Fibroblast of villous mesenchyme (primary cell): ENCODE measurements at places on chromosomes 2 and 18. TPM values are rescaled to one million over a fixed set of nuclear protein-coding genes. Genes with fewer than 3 reads are reported as not detected.

The FEV gene
- total RNA-seq = not detected in 2 replicates

- peak; percentile 48 for DNase-seq
Observed at GRCh38 chr2:28729698-28730097, 21.9 kb upstream of the PPP1CB start.

- DNase-seq = no peak
Observed at GRCh38 chr2:46937471-46937901, 21.9 kb upstream of the MCFD2 start.

- no peak for DNase-seq
Observed at GRCh38 chr2:143345887-143346787, 216.9 kb downstream of the ARHGAP15 start.

DNA sequence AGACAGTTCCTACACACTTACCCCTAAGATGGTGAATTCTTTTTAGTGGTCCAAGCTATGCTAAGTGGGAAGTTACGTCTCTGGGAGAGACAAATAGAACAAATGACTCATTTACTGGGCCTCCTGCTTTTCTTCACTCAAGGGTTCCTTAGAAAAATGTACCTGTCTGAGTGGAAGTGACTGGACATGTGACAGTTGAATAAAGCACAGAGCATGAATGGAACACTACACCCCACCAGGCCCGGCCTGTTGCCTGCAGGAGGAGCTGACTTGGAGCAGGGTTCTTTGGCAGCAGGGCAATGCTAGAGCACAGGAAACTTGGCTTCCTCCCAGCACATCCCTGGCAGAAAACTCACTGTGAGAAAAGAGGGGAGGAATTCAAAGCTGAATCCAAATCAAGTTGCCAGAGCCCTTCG is 451.0 kb upstream of the SETBP1 start:
- DNase-seq = peak; percentile 12

- peak; percentile 38 for DNase-seq
Observed at GRCh38 chr18:79961527-79962291, 2.7 kb upstream of the HSBP1L1 start.

The SLC14A1 gene
- 0.86 and 9.3 TPM in 2 replicates for total RNA-seq
